ENCODE measurements at places on chromosomes 12 and 14. TPM values are rescaled to one million over a fixed set of nuclear protein-coding genes. Genes with fewer than 3 reads are reported as not detected.

Gene PROX2
- total RNA-seq, result not detected

Gene MAP1LC3B2
- total RNA-seq, result 0.17 TPM

Gene FLRT2
- total RNA-seq, result 0.77 TPM

Gene CPNE8
- total RNA-seq, result 3.3 TPM

Gene GALNT16
- total RNA-seq, result 0.32 TPM

Gene PYGL
- 66.0 TPM for total RNA-seq

Gene SSPN
- total RNA-seq, result 15.4 TPM

Gene SEC23A
- 310 TPM for total RNA-seq

Gene CIROP
- 4.6 TPM for total RNA-seq

Gene ABCB9
- total RNA-seq, result 12.9 TPM

Gene PTPRQ
- 0.26 TPM for total RNA-seq

Gene B3GNT4
- 0.16 TPM for total RNA-seq

Gene TEAD4
- 2.5 TPM for total RNA-seq

Gene B4GALNT1
- total RNA-seq, result 0.77 TPM

Gene RFLNA
- 1.1 TPM for total RNA-seq

Gene PTCSC3
- not detected for total RNA-seq

Gene PLEKHD1
- under 0.01 TPM for total RNA-seq

Gene RHOJ
- total RNA-seq, result 13.3 TPM

Gene TAS2R14
- total RNA-seq, result 2.0 TPM

Gene SYCP3
- 0.34 TPM for total RNA-seq

Gene KRT72
- not detected for total RNA-seq

Gene OASL
- total RNA-seq, result 0.17 TPM

Gene RAB3IP
- total RNA-seq, result 0.94 TPM

Gene AQP5
- total RNA-seq, result not detected

Gene MYL2
- not detected for total RNA-seq

Gene CAND1
- total RNA-seq, result 122 TPM

Gene RNASE2
- not detected for total RNA-seq

Gene OAS1
- total RNA-seq, result 1.9 TPM

Gene CACNA2D4
- 0.16 TPM for total RNA-seq

Gene RHEBL1
- not detected for total RNA-seq

Gene MYH6
- total RNA-seq, result not detected

Gene RNASE1
- not detected for total RNA-seq

Gene ZNF605
- 9.4 TPM for total RNA-seq

Gene MNAT1
- total RNA-seq, result 49.5 TPM

Gene MED13L
- 83.4 TPM for total RNA-seq

Gene GPATCH2L
- total RNA-seq, result 64.7 TPM

Gene CNTN1
- 0.63 TPM for total RNA-seq

Gene TRPV4
- 1.1 TPM for total RNA-seq

Gene KLHDC1
- total RNA-seq, result 9.0 TPM

Gene NABP2
- total RNA-seq, result 26.0 TPM

Gene TAS2R7
- not detected for total RNA-seq

Gene CDC42BPB
- 60.5 TPM for total RNA-seq

Gene TSPAN11
- 0.32 TPM for total RNA-seq

Gene NTN4
- 48.6 TPM for total RNA-seq

Gene LRP6
- 44.0 TPM for total RNA-seq

Gene IFNG-AS1
- under 0.01 TPM for total RNA-seq

Measured in bronchial smooth muscle cell (primary cell).